GM23248 (cell line): ENCODE measurements at places on chromosomes 6 and 20. TPM values are rescaled to one million over a fixed set of nuclear protein-coding genes. Genes with fewer than 3 reads are reported as not detected.
A peak's percentile ranks its signal among the peaks of the same experiment; 100 is the strongest.

DNA sequence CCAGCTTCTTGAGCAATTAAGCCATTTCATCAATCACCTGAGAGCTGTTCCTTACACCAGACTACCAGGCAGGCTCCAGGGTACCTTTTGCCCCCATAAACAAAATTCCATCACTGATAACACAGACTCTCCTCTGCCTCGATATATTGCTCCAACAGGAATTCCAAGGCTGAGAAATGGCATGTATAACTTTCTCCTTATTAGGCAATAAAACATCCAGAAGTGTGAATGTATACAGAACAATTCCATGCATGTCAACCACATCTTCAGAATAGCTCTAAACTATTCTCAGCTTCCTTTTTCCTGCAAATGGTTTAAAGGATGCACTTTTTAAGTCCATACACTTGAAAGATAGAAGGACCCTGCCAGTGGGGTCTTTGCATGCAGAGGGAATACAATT is 73.8 kb downstream of the EDN3 start:
- DNase-seq = no peak
- H3K4me3 ChIP-seq = no peak overlapping the region
- H3K27me3 ChIP-seq = no peaks in the 10 kb centered on the region

The POLH gene
- total RNA-seq = 27.6 and 28.6 TPM in 2 replicates

The SEL1L2 gene
- not detected in 2 replicates for total RNA-seq

DNA sequence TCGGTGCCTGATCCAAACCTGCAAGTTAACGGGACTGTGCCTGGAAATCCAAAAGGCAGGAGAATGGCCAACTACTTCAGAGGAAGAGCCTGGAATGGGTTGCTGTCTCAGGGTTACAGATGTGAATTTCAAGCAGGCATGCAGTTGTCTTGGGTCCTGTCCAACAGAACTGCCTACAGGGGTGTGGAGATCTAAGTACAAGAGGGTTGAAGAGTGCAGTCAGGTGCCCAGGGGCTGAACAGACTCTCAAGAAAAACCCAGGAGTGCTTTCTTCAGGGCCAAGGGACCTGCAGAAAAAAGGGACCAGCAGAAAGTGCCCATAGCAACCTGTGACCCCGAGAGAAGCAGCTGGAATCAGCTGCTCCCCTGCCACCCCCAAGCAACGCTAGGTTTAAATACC is 71.0 kb downstream of the PREP start:
- H3K36me3 ChIP-seq = peaks cover 12% of the 10 kb centered on the region; the same call in 1 of the 2 replicates
- H3K27ac ChIP-seq = no peak overlapping the region
- no peaks in the 10 kb centered on the region for H3K27me3 ChIP-seq
- DNase-seq = no peak

The EEF1A2 gene
- 0.43 TPM in 1 of 2 replicates, not detected in the other for total RNA-seq

The PROCR gene
- total RNA-seq = 34.4 and 44.3 TPM in 2 replicates

DNA sequence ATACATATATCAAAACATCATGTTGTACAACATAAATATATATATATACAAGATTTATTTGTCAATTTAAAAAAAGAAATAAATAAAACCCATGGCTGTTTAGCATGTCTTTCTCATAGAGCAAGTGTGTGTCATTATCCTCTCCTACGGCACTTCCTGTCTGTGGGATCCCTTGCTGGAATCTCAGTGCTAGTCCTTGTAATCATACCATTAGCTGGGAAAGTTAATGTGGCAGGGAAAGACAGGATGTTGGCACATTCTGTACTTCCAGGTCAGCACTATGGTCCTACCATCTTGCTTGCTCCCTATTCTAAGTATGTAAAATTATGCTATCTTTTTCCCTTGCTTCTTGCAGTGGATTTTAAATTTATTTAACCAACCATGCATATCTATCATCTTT is 9.5 kb upstream of the SLC17A3 start:
- H3K36me3 ChIP-seq = no peaks in the 10 kb centered on the region
- H3K27ac ChIP-seq = peak overlapping the region; percentile 28; the same call in 1 of the 2 replicates
- DNase-seq = peak; percentile 22
- H3K4me3 ChIP-seq = no peak overlapping the region
- no peaks in the 10 kb centered on the region for H3K27me3 ChIP-seq
- 0 out of 2 replicates have a peak, but pooled peaks cover 12% of the 10 kb centered on the region for H3K4me1 ChIP-seq

The SAMD10 gene
- total RNA-seq = 0.38 and 1.3 TPM in 2 replicates

GRCh38 chr20:23754731-23755130 is 4.0 kb upstream of the CST1 start:
- DNase-seq = no peak
- no peaks in the 10 kb centered on the region for H3K36me3 ChIP-seq
- H3K4me3 ChIP-seq = no peak overlapping the region
- H3K4me1 ChIP-seq = peaks cover 11% of the 10 kb centered on the region
- no peaks in the 10 kb centered on the region; the same call in 1 of the 2 replicates for H3K27me3 ChIP-seq

DNA sequence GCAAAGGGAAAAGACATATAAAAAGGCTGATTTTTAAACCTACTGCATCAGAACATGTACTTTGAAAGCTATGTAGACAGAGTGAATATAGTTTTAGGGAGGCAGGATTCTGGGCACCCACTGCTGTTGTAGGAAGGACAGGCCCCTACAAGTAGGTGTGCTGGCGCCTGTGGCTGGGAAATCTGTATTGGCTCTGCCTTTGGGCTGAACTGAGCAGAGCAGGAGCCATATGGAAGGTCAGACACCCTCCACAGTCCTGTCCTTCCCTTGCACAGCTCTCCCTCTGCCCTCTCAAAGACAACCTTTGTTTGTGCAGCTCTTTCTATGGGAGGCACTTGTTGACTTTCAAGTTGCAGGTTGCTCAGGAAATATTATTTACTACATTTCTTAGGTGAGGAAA is 18.4 kb upstream of the ULBP3 start:
- no peak for DNase-seq
- H3K4me3 ChIP-seq = no peak overlapping the region
- no peak overlapping the region for H3K27ac ChIP-seq
- peaks cover 6% of the 10 kb centered on the region; the same call in 1 of the 2 replicates for H3K4me1 ChIP-seq
- 0 out of 2 replicates have a peak, but pooled peaks cover 11% of the 10 kb centered on the region for H3K27me3 ChIP-seq

The TNXB gene
- total RNA-seq = 23.5 and 23.8 TPM in 2 replicates

The GRIK2 gene
- 0.38 and 7.1 TPM in 2 replicates for total RNA-seq

The PLEKHG1 gene
- 0.11 and 3.7 TPM in 2 replicates for total RNA-seq

GRCh38 chr6:98669371-98669770 is 165.0 kb upstream of the POU3F2 start:
- H3K27ac ChIP-seq = no peak overlapping the region
- H3K4me1 ChIP-seq = no peaks in the 10 kb centered on the region
- H3K36me3 ChIP-seq = no peaks in the 10 kb centered on the region
- no peaks in the 10 kb centered on the region for H3K27me3 ChIP-seq

The C6orf118 gene
- not detected in 2 replicates for total RNA-seq

DNA sequence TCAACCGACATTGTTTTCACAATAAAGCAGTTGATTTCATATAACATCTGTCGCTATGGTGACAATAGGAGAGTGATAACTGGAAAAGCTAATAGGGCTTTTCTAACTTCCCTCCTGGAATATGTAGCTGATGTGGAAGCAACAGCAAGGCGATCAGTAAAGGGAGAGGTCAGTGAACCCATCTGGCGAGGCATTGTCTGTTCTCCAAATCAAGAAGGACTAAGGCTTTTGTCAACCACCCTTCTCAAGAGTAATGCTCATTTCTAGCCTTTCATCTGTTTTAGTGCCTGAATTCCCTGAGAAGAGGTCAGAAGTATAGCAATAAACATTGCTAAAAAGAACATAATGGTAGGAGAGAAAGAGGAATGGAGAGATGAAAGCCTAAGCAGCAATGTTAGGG is 201.3 kb downstream of the AKAP7 start:
- no peak for DNase-seq
- H3K4me3 ChIP-seq = no peak overlapping the region
- H3K27ac ChIP-seq = no peak overlapping the region
- no peaks in the 10 kb centered on the region for H3K4me1 ChIP-seq

GRCh38 chr6:159075506-159076228 is 30.9 kb upstream of the TAGAP start:
- no peak for DNase-seq
- H3K4me3 ChIP-seq = no peak overlapping the region
- no peaks in the 10 kb centered on the region for H3K4me1 ChIP-seq
- no peaks in the 10 kb centered on the region for H3K36me3 ChIP-seq

The SLPI gene
- 1.7 TPM in 1 of 2 replicates, not detected in the other for total RNA-seq

The IRF4 gene
- total RNA-seq = not detected in 2 replicates

GRCh38 chr6:166958926-166959861 is 2.8 kb upstream of the RNASET2 start:
- no peak for DNase-seq
- H3K27ac ChIP-seq = no peak overlapping the region
- no peaks in the 10 kb centered on the region for H3K4me1 ChIP-seq
- no peak overlapping the region for H3K4me3 ChIP-seq
- no peaks in the 10 kb centered on the region for H3K27me3 ChIP-seq
- H3K36me3 ChIP-seq = no peaks in the 10 kb centered on the region

The ZNF165 gene
- 0.25 and 0.86 TPM in 2 replicates for total RNA-seq

GRCh38 chr6:24501914-24502313 is 7.1 kb downstream of the ALDH5A1 start:
- H3K27me3 ChIP-seq = no peaks in the 10 kb centered on the region
- DNase-seq = no peak

DNA sequence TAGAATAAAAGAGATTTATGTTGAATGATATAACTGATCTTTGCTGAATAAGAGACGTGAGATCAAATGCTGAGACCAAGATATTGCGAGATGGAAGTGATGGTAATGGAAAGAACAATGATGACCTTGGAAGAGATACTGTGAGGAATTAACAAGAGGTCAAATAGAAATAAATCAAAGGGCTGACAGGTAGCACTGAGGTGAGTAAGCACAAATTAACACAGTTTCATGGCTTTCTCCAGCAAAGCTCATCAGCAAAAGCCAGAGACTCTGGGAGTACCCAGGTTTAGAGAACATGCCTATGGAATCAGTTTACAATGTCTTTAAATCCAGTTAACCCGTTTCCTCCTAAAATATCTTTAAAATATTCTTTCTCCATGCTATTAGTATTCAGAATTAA is 53.3 kb downstream of the POU3F2 start:
- no peaks in the 10 kb centered on the region for H3K27me3 ChIP-seq
- H3K36me3 ChIP-seq = 0 out of 2 replicates have a peak, but pooled peaks cover 6% of the 10 kb centered on the region
- H3K27ac ChIP-seq = no peak overlapping the region
- no peaks in the 10 kb centered on the region for H3K4me1 ChIP-seq

- H3K27ac ChIP-seq = no peak overlapping the region; the same call in 1 of the 2 replicates
- H3K36me3 ChIP-seq = no peaks in the 10 kb centered on the region
- no peak overlapping the region for H3K4me3 ChIP-seq
- DNase-seq = no peak
- H3K27me3 ChIP-seq = no peaks in the 10 kb centered on the region
These were observed 18.0 kb upstream of the SLCO4A1 start for GRCh38 chr20:62624325-62624690.

DNA sequence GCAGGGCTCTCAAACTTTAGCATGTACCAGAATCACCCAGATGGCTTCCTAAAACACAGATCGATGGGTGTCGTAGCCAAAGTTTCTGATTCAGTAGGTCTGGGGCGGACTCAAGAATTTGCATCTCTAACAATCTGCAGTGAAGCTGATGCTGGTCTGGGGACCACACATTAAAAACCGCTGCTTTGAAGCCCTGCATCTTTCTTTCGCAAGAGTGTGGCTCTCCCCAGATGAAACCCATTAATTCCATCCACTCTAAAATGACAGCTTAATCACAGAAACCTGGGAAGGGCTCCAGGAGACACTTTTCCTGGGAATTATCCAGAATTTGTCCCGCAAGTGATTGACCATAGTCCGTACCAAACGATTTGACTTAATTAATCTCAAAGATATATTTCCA is 319.8 kb upstream of the PLCB4 start:
- peaks cover 17% of the 10 kb centered on the region for H3K4me1 ChIP-seq
- peak; percentile 26 for DNase-seq
- no peaks in the 10 kb centered on the region for H3K27me3 ChIP-seq

The MOCS1 gene
- total RNA-seq = 9.0 and 10.2 TPM in 2 replicates

The MEI4 gene
- not detected in 2 replicates for total RNA-seq

The IP6K3 gene
- not detected in 2 replicates for total RNA-seq

DNA sequence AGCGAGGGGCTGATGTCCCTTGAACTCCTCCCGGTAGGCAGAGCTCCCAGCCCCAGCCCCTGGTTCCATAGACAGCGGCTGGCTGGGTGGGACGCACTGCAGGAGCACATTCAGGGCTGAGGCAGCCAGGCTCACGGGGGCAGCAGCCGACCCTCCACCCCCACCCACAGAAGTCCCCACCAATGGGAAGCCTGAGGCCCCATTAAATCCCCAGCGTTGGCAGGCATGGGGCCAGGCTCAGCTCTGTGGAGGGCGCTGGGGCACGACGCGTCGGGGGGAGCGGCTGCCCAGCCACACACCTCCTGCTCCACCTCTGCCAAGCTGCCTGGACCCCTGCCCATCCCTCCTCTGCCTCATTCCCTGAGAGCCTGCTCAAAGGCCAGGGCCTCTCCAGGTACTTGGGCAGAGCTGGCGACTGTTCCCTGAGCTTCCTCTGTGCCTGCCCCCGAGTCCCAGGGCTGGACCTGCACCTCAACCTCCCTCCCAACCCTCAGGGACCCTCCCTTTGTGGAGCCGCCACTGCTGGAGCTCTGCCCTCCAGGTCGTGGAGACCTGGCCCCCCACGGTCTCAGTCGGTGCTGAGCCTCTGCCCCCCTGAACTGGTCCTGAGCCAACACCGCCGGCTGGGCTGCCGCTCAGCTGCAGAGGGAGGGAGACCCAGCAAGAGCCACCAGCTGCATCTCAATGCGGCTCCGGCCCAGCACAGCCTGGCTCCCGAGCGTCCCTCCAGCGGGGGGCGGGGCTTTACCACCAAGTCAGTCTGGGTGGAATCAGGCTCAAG is 9.1 kb downstream of the CHRNA4 start:
- H3K36me3 ChIP-seq = no peaks in the 10 kb centered on the region
- no peak overlapping the region for H3K4me3 ChIP-seq

- H3K4me3 ChIP-seq = peak overlapping the region; percentile 83
- peaks cover 17% of the 10 kb centered on the region for H3K4me1 ChIP-seq
- no peak for DNase-seq
- H3K27ac ChIP-seq = peak overlapping the region; percentile 87; the same call in 1 of the 2 replicates
- H3K36me3 ChIP-seq = no peaks in the 10 kb centered on the region
These were observed 936 bp upstream of the TMX4 start for GRCh38 chr20:8020314-8021079.

- no peak overlapping the region for H3K4me3 ChIP-seq
- no peak overlapping the region for H3K27ac ChIP-seq
- H3K36me3 ChIP-seq = no peaks in the 10 kb centered on the region
- no peaks in the 10 kb centered on the region for H3K4me1 ChIP-seq
- no peaks in the 10 kb centered on the region for H3K27me3 ChIP-seq
These were observed 1258.7 kb upstream of the GJE1 start for GRCh38 chr6:140874066-140874465.

GRCh38 chr6:87628881-87629280 is 38.9 kb downstream of the ORC3 start:
- H3K4me3 ChIP-seq = no peak overlapping the region
- H3K4me1 ChIP-seq = peaks cover 24% of the 10 kb centered on the region
- H3K27me3 ChIP-seq = no peaks in the 10 kb centered on the region
- DNase-seq = peak; percentile 77
- no peaks in the 10 kb centered on the region for H3K36me3 ChIP-seq
- H3K27ac ChIP-seq = no peak overlapping the region

DNA sequence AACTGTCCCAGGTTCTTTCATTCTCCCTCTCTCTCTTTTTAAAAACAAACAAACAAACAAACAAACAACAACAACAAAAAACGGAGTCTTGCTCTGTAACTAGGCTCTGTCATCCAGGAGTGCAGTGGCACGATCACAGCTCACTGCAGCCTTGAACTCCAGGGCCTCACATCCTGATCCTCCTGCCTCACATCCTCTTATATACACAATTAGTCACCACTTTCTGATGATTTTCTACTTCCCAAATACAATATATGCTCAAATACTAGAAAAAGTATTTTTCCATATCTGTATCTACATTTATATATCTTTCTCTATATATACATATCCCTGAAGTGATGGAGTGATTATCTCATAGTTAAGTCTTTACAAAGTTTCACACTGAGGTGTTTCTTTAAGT is 170.7 kb downstream of the EPHA7 start:
- DNase-seq = no peak
- H3K36me3 ChIP-seq = no peaks in the 10 kb centered on the region
- H3K4me1 ChIP-seq = no peaks in the 10 kb centered on the region
- H3K4me3 ChIP-seq = no peak overlapping the region
- H3K27ac ChIP-seq = no peak overlapping the region
- no peaks in the 10 kb centered on the region for H3K27me3 ChIP-seq
